ENCODE measurements at places on chromosomes 11 and 22. TPM values are rescaled to one million over a fixed set of nuclear protein-coding genes. Genes with fewer than 3 reads are reported as not detected.

- DNase-seq, result no peak
These were observed 28.9 kb downstream of the CUL5 start for GRCh38 chr11:108037636-108038035.

- DNase-seq, result no peak
These were observed 22.5 kb downstream of the FADS3 start for GRCh38 chr11:61868571-61869428.

GRCh38 chr22:25368271-25368670, 148.8 kb downstream of the CRYBB2 start:
- no peak for DNase-seq

Gene PATE1
- total RNA-seq, result not detected

DNA sequence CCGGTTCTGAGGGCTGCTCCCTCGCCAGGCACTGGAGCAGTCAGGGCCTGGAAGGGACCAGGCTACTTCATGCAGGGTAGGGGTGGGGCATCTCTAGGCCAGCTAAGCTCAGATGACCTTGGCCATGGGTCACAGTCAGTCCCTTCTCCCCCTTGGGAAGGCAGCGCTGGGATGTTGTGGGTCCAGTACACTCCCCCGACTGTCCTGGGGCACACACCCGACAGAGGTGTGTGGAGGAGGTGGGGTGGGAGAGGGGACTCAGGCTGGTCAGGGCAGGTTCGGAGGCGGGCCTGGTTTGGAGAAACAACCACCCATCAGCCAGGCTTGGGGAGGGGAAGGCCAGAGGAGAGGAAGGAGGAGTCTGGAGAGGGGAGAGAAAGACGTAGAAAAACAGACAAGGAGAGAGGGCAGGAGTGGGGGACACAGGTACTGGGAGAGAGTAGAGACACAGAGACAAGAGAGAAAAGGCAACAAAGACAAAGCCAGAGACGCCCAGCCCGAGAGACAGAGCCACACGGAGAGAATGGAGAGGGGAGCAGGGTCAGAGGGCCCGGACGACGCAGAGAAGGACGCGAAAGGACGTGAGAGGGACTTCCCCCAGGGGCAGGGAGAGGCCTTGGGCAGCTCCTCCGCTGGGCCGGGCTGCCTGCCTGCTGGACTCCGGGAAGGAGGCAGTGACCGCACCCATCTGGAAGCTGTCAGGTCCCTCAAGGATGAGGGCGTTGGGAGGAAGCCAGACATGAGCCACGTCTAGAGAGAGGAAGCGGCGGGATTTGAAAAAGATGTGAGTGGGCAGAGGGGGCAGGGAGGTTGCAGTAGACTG, 30.6 kb upstream of the TSKU start:
- DNase-seq, result no peak

GRCh38 chr22:44869196-44869595, 116.8 kb downstream of the ARHGAP8 start:
- no peak for DNase-seq

Gene CCDC116
- total RNA-seq, result not detected

- DNase-seq, result no peak
These were observed 492.6 kb downstream of the MIAT start for GRCh38 chr22:27149921-27150543.

GRCh38 chr11:114082767-114083181, 23.3 kb downstream of the ZBTB16 start:
- DNase-seq, result no peak

DNA sequence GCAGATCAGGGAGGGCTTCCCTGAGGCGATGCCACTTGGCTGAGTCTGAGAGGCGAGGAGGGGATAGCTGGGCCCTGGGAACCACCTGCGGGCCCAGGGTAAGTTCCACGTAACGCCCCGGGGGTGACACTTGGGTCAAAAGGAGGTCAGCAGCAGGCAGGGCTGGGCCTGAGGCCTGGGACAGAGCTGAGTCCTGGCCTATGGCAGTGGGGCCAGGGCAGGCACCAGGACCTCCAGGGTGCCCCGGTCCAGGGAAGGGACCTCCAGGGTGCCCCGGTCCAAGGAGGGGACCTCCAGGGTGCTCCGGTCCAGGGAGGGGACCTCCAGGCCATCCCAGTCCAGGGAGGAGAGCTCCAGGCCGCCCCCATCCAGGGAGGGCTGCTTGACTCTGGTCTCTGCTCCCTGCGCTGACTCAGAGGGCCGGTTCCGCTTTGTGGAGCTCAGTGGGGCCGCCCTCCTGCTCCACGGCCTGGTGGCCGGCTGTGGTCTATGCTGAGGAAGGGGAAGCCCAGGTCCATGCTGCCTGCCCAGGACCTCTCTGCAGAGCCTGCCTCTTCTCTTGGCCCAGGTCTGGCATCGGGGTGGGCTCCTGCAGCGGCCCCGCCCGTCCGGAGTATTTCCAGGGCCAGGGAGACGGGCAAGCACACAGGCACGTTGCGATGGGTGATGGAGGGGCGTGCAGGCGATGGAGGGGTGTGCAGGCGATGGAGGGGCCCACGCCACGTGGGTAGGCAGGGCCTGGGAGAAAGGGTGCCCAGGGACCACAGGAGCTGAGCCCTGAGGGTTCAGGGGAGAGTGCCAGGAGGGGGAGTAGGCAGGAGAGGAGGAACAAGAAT, 19.5 kb upstream of the WNT7B start:
- DNase-seq, result peak; percentile 1

GRCh38 chr11:116431842-116432241, 340.9 kb downstream of the BUD13 start:
- DNase-seq, result no peak

Gene PHLDA2
- total RNA-seq, result 3.6 TPM

DNA sequence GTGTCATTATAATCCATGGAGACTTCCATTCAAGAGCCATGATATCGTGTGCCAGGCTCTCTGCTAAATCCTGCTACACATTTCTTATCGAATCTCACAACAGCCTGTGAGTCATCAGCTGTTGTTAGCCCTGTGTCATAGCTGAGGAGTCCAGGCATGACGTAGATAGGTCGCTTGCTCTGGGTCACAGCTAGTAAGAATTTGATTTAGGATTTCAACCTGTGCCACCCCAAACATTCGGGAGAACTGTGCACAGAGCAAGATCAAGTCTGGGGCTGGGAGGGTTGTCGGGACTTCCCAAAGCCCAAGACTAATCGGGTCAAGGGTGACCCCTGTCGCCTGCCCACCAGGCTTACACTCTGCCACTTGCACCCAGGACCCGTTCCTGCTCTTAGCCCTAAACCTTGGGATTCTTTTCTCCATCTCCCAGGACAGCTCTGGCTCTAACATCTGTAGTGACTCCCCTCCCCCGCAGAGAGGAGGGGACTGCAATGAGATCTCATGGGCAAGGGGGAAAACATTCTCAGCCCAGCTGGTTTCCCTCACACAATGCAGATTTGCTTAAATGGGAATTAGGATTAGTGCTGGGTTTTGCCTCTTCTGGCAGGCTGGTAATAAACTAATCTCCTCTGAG, 34.3 kb downstream of the TSPAN18 start:
- DNase-seq, result no peak

GRCh38 chr11:78325274-78325781, 92.3 kb downstream of the GAB2 start:
- DNase-seq, result peak; percentile 52

Gene GLYATL1
- total RNA-seq, result not detected

Gene TMEM184B
- total RNA-seq, result 16.8 TPM

DNA sequence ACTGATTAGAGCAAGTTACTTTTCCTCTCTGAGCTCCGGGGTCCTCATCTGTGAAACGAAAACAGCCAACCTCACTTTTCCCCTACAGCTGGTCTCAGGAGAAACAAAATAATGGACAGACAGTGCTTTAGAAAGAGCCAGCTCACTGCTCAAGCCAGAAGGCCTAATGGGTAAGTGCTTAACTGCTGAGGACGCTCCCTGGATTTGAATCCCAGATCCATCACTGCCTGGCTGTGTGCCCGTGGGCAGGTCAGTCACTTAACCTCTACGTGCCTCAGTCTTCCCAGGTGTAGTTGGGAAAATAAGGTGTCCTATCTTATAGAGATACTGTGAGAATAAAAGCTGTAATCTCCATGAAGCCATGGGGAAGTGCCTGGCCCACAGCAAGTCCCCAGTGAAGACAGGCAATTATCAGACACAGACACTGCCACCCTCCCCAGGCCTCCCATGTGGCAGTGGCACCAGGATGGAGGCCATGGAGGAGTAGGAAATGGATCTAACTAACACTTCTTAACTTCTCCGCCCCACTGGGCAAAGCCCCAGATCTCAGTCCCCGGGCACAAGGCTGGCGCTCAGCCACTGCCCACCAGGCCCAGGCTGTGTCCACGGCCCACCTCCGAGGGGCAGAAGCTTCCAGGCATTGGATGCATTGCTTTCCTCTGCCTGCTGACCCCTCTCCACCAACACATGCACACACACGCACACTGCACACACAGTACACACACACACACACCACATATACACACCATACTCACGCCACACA, 9.2 kb downstream of the TP53I11 start:
- DNase-seq, result no peak

GRCh38 chr11:33211580-33211979, 45.6 kb upstream of the HIPK3 start:
- no peak for DNase-seq

Gene DYNC2H1
- 2.0 TPM for total RNA-seq

Gene MAP6
- total RNA-seq, result not detected

DNA sequence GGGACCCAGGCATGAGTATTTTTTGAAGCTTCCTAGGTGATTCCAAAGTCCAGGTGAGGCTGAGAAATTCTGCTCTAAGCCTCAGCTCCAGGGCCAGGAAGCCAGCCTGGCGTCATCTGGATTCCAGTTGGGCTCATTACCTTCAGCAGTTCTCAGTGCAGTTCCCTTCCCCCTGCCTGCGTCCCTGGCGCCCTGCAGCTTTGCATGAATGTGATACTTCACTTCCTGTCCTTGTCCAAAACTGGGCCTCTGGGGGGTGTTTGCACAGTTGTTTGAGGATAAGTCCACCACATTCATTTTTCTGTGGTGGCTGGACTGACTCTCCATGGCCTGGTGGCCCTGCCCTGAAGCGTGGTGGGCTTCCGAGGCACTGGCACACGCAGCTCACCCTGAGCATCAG, 98.1 kb downstream of the TENM4 start:
- no peak for DNase-seq

Gene OR4S2
- not detected for total RNA-seq

Gene ARHGAP8
- total RNA-seq, result 3.2 TPM

Gene ZNF280B
- total RNA-seq, result 2.3 TPM

Gene CARNS1
- total RNA-seq, result 6.2 TPM

DNA sequence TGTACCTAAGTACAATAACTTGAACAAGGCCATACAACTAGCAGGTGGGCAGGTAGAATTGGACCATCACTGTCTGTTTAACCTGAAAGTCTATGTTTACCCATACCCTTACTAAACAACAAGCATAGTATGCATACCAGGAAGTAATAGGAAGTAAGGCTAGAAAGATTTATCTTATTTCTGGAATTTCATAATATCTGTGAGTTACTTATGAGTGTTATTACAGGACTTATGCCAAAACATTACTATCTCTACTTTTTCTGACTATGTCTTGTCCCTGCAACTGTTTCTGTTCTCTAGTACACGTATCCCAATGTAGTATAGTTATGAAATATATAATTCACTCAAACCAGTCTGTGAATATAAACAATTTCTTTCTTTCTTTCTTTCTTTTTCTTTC, 1400.8 kb upstream of the TENM4 start:
- no peak for DNase-seq

GRCh38 chr11:111631666-111632039, 29.4 kb downstream of the SIK2 start:
- DNase-seq, result peak; percentile 7

GRCh38 chr11:5115339-5115738, 22.8 kb downstream of the OR52A5 start:
- no peak for DNase-seq

DNA sequence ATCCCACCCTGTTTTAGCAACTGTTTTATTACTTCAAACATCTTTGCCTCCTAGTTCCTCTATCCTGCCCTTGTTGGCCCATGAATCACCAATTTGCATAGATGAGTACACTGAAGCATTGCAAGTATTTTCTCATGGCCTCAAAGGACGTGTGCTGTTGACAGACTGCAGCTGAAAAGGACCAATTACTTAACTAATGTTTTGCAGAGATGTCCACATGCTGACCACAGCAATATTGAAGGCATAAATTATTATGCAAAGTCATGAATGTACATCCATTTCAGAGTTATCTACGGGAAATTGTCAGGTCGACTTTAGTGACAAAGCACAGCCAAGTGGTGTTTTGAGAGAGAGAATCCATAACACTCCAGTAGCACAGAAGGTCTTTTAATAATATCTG, 64.8 kb downstream of the CADM1 start:
- no peak for DNase-seq

GRCh38 chr11:35098855-35099254, 40.1 kb upstream of the CD44 start:
- DNase-seq, result no peak

GRCh38 chr11:102983486-102983885, 28.0 kb upstream of the MMP13 start:
- DNase-seq, result no peak

DNA sequence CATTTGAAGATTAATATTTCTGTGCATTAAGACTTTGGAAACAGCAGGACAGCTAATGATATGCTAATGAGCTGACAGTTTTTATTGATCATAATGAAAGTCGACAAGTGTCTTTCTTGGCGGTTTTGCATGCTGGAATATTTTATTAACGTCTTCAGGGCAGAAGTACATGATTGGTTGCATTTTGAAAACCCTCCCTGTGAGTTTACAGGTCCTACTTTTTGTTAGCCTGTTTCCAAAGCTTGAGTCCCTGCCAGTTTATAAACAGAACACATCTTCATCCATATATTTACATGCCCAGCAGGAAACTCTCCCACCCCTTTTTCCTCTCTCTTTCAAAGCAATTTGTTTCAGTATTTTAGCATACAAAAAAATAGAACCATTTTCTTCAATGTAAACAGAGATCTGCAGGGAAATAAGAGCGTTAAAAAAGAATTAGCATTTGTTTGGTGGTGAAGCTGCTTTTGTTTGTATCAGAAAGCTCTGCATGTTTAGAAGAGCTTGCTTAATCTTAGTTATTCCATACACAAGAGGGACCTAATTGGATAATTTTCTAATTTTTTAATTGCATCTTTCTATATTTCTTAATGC, 243.6 kb downstream of the NELL1 start:
- no peak for DNase-seq

DNA sequence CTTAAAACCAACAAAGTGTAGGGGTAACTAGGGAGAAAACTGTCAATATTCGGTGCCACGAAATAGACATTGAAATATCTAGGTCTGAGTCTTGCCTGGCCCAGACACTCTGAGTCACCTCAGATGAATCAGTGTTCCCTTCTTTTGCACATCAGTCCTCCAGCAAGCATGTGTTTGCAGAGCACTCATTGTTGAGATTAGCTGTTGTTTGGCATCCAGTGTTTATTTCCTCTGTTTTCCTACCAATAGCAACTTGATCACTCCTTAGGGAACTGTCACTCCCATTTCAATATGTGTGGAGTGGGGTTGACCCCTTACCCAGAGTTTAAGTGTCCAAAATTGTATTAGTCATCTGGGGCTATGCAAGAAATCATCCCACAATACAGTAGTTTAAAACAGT, 4.7 kb upstream of the ASCC2 start:
- no peak for DNase-seq

DNA sequence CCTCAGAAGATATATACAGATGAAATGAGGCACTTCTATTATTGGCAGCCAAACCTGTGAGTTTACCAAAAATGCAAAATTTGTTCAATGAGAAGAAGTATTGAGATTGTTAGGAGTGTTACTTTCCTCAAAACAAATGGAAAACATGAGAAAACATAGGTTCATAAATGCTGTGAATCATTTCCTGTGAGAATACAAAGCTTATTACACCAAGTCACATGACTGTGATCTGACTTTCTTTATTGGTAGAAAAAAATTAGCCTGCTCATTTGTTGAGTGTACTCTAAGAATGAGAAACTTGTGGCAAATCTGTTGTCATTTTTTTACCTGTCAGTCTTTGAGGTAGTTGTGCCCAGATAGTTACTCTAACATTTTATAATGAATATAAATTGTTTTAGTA, 215.1 kb downstream of the TMEM135 start:
- no peak for DNase-seq

Gene OVOL1
- total RNA-seq, result 1.2 TPM

Gene MSANTD4
- 11.3 TPM for total RNA-seq
